Stimulated activated CD4-positive, alpha-beta T cell treated with anti-CD3 and anti-CD28 coated beads, Interleukin-1b, Interleukin-23, amount 100 ng/mL, for 1 hour (primary cell): ENCODE measurements at places on chromosomes 5 and 9.

GRCh38 chr9:4829969-4830368 lies 37.2 kb downstream of the RCL1 start:
- no peak for DNase-seq

DNA sequence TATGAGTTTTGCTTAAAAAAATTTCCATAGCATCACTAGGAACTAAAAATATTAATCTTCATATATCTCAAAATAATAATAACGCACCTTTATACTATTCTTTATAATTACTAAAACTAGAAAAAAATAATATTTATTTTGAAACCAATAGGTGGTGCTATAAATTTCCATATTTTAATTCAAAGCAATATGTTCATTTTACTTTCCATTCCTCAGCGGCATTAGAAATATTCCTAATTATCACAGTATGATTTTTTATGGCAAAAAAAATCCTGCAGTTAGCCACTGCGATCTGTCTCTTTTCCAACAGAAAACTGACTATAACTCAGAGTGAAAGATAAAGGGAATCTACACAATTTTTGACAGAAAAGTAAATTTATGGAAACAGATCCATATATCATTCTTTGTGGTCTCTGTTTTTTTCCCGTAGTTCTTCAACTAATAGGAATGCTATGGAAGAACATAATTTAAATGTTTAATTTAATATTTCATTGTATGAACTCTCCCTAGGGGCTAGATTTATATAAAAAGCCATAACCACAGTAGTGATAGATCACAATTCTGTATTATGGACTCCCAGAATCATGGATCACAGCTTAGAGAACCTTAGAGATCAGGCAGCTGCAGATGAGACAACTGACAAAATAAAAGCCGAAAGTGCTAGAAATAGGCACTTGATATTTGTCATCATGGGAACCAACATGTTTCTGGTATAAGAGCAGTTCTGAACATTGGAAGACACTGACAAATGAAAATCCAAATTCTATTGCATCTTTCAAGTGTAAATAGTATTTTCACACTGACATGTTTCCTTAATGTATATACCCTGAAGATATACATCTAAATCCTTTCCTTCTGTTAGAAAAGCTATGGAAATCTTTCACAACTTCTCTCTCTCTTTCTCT lies 167.7 kb upstream of the MPDZ start:
- DNase-seq = no peak

- no peak for DNase-seq
These were observed 796 bp downstream of the TRIM52 start for GRCh38 chr5:181259974-181260719.

DNA sequence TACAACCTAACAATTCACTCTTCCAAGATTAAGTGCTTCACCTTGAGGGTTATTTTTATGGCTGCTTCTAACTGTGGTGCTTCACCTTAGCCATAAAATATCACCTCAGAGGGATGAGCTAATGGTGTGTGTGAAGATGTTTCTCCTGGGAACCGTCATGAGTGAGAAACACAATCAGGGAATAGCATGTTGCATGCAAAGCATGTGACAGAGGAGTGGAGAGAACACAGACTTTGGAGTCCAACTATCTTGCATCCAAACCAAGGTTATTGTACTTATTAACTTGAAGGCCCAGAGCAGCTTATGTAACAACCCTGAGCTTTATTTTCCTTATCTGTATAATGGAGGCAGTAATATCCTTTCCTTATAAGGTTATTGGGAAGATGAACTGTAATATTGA lies 1089.0 kb upstream of the DMAC1 start:
- DNase-seq = no peak

GRCh38 chr5:170115925-170116324 lies 10.2 kb downstream of the FOXI1 start:
- DNase-seq = no peak

DNA sequence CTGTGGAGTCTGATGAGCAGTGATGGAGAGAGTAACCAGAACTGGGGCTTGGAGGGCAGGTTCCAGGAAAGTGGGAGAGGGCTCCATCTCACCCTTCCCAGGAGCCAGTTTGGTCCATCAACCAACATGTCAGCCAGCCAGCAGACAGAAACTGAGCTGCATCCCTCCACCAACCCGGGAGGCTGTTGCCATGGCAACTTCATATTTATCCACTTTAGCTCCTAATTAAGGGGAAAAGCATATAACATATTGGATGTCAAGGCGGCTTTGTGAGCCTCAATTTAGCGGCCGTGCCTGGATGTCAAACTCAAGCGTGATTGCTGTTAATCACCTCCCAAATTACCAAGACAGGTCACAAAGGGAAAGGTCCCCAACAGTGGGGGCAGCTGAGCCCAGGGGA lies 81.5 kb upstream of the ARAP3 start:
- DNase-seq = no peak

DNA sequence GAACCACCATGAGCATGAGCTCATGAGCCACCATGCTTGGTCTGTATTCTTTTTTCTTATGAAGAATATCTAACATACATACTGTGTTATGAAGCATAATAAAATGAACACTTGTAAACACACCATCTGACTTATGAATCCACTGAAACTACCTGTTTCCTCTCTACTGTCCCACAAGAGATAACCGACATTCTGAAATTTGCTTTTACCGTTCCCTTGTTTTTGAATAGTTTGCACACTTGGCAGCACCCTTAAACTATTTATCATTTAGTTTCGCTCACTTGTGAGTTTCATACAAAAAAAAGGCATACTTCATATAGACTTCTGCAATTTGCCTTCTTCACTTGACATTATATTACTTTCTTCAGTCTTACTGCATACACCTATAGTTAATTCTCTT lies 8.9 kb downstream of the LARS1 start:
- DNase-seq = no peak

- no peak for DNase-seq
These were observed 108.5 kb downstream of the ADRB2 start for GRCh38 chr5:148934895-148935400.

DNA sequence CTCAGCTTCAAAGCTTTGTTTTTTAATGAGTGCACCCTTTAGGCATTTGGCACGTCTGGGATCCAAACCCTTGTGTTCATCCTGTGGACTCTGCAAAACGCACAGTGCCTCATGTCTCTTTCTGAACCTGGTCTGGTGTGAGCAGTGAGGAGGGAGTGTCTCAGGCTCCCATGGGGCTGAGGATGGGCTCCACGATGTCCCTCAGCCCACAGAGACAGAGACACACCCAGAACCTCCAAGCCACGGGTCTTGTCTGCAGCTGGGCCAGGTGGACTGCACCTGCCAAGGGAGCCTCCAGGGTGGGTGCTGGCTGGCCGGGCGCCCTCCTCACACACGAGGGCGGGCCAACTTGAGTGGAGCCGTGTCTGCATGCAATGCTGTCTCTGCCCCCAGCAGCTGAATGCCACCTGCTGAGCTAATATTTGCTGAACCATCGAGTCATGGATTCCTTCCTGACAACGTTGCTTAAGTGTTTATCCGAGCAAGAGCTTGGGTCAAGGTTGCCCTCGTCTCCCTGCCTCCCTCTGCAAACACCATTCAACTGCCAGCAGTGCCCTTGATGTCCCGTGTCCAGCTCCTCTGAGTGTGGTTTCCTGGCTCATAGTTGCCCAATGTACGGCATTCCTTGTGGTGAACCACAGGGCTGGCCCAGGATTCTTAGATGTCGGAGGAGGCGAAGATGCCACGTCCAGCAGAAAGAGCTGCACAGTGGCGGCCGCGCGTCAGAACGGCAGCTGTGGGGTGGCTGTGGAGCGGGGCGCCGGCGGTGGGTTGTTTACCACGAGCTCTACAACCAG lies 31.4 kb upstream of the LPCAT1 start:
- DNase-seq = no peak

DNA sequence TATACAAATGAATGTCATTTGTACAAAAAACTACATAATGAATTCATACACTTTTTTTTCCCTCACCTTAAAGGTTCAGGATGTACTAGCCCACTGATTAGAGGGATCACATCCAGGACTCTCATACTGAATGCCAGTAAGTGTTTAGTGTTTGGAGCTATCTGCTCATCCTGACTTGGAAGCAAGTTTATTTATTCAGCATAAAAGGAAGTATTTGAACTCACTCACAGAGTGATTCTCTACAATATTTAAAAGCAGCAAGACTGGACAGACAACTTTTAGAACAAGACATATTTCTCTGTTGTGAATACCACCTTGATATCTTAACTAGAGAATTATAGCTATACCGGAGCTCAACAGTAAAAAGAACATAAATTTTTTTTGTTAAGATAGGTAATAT lies 14.8 kb upstream of the IQGAP2 start:
- no peak for DNase-seq

- DNase-seq = no peak
These were observed 94.5 kb downstream of the CFAP90 start for GRCh38 chr5:7756453-7756852.

DNA sequence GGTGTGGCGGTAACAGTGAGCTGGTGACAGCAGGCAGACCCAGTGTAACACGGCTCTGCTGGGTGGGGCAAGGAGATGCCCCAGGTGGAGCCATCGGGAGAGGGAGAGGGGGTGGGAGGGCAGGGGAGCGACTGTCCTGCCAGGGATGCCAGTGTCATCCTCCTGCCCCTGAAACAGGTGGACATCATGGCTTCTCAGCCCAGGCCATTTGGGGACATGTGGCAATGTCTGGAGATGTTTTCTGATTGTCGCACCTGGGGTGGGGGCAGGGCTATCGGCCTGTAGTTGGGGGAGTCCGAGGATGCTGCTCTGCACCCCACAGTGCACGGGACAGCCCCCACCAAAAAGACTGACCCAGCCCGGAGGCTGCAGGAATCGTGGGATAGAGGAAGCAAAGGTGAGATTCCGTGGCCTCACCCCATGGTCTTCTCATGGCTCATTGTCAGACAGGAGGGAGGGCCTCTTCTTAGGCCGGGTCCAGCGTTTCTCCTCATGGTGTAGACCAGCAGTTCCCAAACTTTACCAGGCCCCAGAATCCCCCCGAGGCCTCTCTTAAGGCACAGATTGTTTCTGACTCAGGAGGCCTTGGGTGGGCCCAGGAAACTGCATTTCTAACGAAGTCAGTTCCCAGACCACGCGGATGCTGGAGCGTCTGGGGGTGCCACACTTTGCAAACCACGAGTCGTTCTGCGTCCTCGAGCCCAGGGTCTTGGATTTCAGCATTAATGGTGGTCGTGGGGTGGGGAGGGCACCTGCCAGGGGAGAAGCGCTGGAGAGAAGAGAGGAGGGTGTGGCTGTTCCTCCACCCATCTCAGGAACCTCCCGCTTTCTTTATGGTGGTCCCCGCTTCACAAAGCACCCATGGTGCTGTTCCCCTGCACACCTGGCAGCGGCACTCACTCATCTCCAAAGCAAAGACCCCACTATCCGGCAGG lies 11.0 kb downstream of the COL5A1 start:
- no peak for DNase-seq

GRCh38 chr9:20238921-20239320 lies 383.4 kb downstream of the MLLT3 start:
- no peak for DNase-seq

- no peak for DNase-seq
These were observed 1931.0 kb upstream of the CDH6 start for GRCh38 chr5:29262339-29263123.

DNA sequence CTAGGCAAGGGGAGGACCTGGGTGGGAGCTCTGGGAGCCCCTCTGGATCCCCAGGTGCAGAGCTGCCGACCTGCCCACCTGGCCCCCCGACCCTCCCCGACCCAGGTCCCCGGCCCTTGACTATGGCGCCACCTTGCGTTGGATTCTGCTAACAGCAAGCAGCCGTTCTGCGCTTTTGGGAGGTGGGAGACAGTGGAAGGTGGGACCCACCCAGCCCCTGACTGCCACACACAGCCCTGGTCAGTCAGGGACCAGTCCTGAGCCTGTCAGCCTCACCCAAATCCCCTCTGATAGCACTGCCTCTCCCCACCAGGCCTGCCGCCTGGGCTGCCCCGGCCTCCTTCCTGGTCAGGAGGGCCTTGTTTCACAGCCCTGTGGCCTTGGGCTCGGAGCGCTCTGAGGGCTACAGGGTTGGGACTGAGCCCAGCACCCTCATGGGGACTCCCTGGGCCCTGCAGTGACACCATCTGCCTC lies 77.9 kb downstream of the HMCN2 start:
- no peak for DNase-seq

- DNase-seq = no peak
These were observed 6.1 kb downstream of the GAS1 start for GRCh38 chr9:86941197-86941596.

- no peak for DNase-seq
These were observed 121.0 kb upstream of the GAS1 start for GRCh38 chr9:87068177-87068840.

DNA sequence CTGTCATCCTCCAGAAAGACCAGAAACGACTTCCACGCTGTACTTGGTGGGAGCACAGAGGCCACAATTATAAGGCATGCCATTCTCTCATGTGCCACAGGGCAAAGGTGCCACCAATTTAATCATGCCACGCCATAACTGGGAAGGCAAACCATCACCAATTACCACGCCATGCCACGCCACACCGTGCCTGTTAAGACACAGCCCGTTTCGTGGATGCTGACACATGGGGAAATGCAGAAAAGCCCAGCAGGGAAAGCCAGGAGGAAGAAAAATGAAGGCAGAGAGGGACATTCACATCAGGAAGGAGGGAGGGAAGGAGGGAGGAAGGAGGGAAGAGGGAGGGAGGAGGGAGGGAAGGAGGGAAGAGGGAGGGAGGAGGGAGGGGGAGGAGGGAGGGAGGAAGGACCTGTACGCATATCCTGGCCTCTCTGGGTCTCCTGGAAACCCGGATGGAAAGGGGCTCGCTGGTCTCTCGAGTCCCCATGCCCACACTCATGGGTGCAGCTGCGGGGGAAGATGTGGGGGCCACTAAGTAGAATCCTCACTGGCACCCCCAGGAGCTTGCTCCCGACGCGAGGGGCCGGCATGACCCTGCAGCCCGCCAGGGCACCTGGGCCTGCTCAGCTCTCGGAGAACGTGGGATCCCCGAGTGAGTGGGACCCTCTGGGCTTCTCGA lies 61.7 kb upstream of the UBAC1 start:
- DNase-seq = no peak

- DNase-seq = no peak
These were observed 250.3 kb downstream of the TRIM32 start for GRCh38 chr9:116937361-116937760.
